ENCODE measurements at places on chromosomes 12 and 14. TPM values are rescaled to one million over a fixed set of nuclear protein-coding genes. Genes with fewer than 3 reads are reported as not detected.

C12orf50 gene
- total RNA-seq = 0.20 TPM

KRT4 gene
- 0.66 TPM for total RNA-seq

OR5AU1 gene
- 0.25 TPM for total RNA-seq

PPFIA2 gene
- 34.9 TPM for total RNA-seq

PLCZ1 gene
- total RNA-seq = not detected

ARHGAP9 gene
- 0.94 TPM for total RNA-seq

TRHDE gene
- 4.8 TPM for total RNA-seq

ATP6V1D gene
- total RNA-seq = 95.4 TPM

MEG3 gene
- 8.7 TPM for total RNA-seq

RERG gene
- 2.0 TPM for total RNA-seq

KRT78 gene
- 2.2 TPM for total RNA-seq

KRT80 gene
- not detected for total RNA-seq

SYT1 gene
- 5.3 TPM for total RNA-seq

DHRS4L2 gene
- 39.3 TPM for total RNA-seq

PIWIL1 gene
- not detected for total RNA-seq

FAM181A gene
- 10.7 TPM for total RNA-seq

CCDC88C gene
- total RNA-seq = 16.4 TPM

NUAK1 gene
- 2.4 TPM for total RNA-seq

REP15 gene
- 1.1 TPM for total RNA-seq

Data from motor neuron (in vitro differentiated cells).